ENCODE measurements at places on chromosomes 12 and 14.

GRCh38 chr12:39364196-39364595, 78.7 kb downstream of the KIF21A start:
- DNase-seq, result no peak

- no peak for DNase-seq
Observed at GRCh38 chr12:51827925-51828818, 20.3 kb downstream of the FIGNL2 start.

- DNase-seq, result no peak
Observed at GRCh38 chr14:88706425-88706824, 86.3 kb downstream of the EML5 start.

GRCh38 chr12:24500421-24500820, 448.5 kb downstream of the BCAT1 start:
- DNase-seq, result no peak

DNA sequence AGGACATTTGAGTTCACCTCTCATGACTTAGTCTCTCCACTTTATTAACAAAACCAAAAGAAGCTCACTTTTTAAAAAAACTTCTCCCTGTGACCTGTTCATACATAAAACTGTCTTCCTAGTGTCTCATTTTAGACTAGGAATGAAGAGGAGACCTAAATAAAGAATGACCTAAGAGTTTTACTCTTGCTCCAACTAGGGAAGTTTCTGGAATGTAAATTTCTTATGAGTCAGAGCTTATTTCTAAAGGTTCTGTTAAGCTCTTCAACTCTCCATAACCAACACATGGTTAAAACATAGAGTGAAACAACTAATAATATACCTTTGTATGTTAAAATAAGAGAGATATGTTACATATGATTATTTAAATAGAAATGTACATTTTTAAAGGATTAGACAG, 369.8 kb downstream of the EMP1 start:
- no peak for DNase-seq

DNA sequence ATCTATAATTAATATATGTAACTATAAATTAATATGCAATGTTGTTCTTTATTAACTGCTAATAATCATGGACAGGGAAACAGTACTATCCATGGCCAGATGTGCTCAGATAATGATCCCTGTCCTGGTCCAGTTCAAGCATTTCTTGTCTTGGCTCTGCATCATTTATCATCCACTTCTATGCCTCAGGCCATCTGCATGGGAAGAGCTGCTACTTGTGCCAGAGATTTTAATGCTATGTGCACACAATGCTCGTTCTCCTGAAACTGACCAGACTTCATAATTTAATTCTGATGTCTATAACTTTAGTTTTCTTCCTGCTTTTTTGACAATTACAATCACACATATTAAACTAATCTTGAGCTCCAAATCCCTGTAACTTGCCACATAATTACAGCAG, 11.2 kb upstream of the TMX1 start:
- no peak for DNase-seq

- DNase-seq, result no peak
Observed at GRCh38 chr12:56995930-56996496, 10.3 kb downstream of the ZBTB39 start.

- DNase-seq, result no peak
Observed at GRCh38 chr12:105524961-105525360, 194.5 kb downstream of the C12orf75 start.

GRCh38 chr14:20262642-20263128, 23.6 kb downstream of the OR11H4 start:
- no peak for DNase-seq

DNA sequence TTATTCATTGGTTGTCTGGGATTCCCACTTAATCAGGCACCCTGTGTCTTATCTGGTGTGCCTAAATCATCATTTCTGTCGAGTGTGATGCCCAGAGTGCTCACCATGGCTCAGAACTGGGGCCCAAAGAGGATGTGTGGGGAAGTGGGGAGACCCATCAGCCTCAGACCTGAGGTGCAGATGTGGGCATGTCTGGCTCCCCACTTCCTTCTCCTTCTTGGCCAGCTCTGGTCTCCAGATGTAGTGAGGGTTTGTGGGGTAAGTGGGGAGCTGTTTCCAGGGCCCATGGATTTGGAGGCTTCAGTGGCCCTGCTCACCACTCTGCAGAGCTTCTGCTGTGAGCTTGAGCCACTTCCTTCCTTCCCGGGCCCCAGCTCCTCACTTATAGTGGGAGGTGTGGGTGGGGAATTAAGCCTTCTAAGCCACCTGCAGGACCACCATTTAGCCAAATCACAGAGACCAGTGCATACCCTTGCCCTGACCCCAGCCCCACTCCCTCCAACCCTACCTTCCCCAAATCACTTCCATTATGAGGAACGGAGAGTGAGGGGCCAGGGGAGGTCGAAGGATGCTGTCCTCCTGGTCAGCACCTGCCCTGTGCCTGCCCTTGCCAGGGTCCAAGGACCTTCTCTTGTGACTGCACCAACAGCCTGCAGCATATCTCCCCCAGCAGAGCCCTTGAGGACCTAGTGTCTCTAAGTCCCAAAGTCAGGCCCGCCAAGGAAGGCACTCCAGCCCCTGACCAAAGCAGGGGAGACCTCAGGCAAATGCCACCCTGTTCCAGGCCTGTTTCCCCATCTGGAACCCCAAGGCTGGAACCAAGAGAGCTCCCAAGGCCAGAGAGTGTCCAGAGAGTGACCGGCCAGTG, 278.2 kb upstream of the RTL1 start:
- no peak for DNase-seq

- peak; percentile 63 for DNase-seq
Observed at GRCh38 chr12:128387811-128388422, 120.9 kb downstream of the TMEM132C start.

DNA sequence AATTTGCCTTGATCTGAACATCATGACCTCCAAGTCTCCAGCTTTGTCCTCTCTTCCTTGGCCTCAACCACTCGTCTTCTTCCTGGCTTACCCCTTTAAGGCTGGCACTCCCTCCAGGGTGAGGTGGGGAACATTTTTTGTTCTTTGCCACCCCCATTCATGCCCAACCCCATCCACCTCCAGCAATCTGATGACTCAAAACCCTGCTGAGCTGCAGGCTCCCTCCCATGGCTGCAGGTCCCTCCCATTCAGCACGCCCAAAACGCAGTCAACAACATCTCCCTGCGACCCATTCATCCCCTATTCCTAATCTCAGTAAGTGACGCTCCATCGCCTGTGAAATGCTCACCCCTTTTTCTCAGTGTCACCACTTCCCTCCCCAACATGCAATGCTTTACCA, 138.8 kb upstream of the PRMT8 start:
- no peak for DNase-seq

- DNase-seq, result no peak
Observed at GRCh38 chr14:105882626-105883025, 356.2 kb downstream of the TMEM121 start.

DNA sequence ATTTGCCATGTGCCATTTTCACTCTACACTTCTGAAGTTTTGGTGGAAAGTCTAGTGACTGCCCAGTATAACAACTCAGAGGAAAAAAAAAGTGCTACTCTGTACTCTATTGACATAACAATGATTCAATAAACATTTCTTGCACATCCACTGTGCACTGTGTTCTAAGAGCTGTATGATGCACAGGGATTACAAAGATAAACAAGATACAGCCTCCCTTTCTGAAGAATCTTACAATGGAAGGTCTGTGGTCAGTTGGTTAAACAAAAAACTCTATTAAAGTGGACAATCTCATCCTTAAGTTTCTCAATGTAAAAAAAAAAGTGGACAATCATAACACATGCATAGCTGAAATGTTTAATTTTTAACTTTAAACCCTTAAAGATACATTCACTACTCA, 105.7 kb upstream of the RASSF8 start:
- DNase-seq, result no peak

GRCh38 chr14:80475074-80475473, 263.8 kb upstream of the DIO2 start:
- DNase-seq, result no peak

DNA sequence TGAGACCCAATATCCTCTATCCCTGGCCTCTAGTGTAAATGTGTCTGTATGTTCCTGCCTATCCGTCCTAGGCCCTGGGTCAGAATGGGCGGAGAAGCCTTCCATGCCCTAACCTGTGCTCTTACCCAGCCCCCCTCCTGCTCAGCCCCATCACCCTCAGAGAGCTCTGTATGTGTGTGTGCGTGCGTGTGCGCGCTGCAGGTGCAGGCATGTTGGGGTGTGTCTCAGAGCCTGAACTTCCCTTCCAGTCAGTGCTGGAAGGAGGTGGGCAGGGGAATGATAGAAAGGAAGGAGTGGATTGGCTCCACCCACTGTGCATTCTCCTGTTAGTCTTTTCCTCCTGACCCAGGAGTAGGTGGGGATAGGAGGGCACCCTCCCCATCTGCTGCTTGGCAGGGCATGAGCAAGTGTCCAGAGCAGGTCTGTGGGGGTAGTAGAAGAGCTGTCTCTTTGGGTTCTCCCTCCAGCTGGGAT, 7.2 kb downstream of the NAB2 start:
- no peak for DNase-seq

- peak; percentile 34 for DNase-seq
Observed at GRCh38 chr12:75812271-75813018, 219.1 kb downstream of the PHLDA1 start.

GRCh38 chr14:60722357-60723115, 1.6 kb downstream of the SIX4 start:
- peak; percentile 87 for DNase-seq

DNA sequence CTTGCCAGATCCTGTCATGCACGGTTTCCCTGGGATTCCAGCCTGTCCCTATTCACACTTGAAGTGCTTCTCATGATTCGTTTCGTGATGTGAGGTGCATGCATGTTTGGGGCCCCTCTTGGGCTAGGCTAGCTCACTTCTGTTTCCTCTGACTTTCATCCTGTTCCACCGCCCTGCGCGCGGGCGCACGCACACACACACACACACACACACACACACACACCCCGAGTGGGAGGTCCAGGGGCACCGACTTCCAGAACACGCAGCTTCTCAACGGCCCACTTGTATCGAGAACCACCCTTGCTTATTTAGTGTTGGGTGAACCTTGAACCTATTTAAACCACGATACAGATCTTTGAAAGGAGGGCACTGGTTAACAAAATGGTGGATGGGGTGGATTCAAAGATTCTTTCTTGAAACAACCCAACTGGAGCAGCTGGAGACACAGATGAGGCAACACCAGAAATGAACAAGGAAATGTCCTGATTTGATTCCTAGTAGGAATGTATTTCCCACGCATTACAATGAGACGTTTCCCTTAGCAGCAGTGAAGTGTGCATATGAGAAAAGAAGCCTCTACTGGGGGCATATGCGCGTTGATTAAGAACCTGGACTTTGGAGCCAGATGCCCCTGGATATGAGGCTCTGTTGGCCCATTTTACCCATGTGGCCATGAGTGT, 16.3 kb downstream of the ELK3 start:
- DNase-seq, result no peak

DNA sequence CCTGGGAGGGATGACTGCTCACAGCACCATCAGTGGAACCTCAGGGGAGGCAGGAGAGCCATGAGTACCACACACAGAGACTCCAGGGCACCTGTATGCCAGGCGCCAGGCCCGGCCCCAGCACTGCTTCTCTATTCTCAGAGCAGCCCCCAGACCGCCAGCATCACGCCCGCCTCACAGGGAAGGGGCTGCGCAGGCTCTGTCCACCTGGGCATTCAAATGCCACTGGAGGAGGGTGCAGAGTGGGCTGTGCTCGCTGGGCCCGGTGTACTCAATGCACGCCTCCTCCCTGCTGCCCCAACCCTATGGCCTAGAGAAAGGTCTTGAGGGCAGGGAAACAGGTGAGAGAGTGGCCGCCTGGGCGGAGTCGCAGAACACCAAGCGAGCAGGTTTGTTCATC, 43.6 kb downstream of the CCDC85C start:
- DNase-seq, result no peak

- DNase-seq, result no peak
Observed at GRCh38 chr12:89024580-89024979, 327.7 kb downstream of the DUSP6 start.

DNA sequence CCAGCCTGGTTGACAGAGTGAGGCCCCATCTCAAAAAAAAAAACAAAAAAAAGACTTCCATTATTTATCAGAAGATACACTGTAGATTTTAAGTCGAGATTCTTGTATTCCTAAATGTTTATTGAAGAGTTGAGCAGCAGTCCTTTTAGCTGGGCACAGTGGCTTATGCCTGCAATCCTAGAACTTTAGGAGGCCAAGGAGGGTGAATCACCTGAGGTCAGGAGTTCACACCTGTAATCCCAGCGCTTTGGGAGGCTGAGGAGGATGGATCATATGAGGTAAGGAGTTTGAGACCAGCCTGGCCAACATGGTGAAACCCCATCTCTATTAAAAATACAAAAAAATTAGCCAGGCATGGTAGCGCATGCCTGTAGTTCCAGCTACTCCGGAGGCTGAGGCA, 57.6 kb downstream of the HEATR5A start:
- no peak for DNase-seq

GRCh38 chr12:95118788-95119179, 45.4 kb upstream of the NR2C1 start:
- no peak for DNase-seq

- no peak for DNase-seq
Observed at GRCh38 chr12:65934480-65935115, 110.3 kb downstream of the HMGA2 start.

GRCh38 chr12:87428701-87429277, 600.4 kb downstream of the C12orf50 start:
- no peak for DNase-seq

GRCh38 chr12:25101092-25101445, 93.9 kb downstream of the DNAI7 start:
- no peak for DNase-seq

DNA sequence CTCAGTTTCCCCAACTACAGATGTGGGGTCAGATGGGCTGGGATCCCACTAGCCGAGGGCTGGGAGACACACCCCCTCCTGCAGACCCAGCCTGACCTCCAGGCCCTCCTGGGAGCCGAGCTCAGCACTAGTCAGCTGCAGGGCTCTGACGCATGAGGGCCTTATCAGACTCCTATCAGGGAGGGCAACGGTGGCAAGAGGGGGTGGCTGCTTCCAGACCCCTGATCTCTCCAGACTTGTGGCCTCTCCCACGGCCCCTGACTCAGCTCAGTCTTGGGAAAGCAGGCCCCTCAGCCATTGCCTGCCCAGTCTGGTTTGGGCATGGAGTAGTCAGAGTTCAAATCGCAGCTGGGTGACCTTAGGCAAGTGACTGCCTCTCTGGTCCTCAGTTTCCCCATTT, 2.5 kb downstream of the RASAL1 start:
- no peak for DNase-seq

DNA sequence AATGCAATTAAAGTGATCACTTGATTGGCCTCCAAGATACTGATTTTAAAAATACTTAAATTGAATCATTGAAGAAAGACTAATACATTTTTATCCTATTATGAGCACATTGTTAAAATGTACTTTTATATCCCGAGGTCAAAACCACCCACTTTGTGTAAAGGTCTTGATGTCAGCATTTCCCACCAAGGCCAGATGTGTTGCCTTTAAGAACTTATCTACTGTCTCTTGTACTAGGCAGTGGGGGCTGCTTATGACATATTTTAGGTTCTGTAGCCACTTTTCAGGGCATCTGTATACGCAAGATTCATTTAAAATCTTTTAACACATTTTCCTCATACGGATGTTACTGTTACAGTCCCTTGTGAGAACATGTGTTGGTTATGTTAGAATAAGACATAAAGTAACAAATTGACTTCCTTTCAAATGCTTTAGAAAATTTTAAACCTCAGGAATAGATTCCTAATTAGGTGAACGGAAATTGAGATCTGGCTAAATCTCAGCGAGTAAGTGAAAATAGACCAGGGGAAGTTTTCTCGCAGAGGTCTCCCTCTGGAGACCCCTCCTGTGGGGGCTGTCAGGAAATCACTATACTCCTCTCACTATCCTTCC, 456.2 kb downstream of the ADAMTS20 start:
- no peak for DNase-seq

GRCh38 chr14:73810478-73811163, 41.0 kb upstream of the PTGR2 start:
- no peak for DNase-seq

Data from right kidney (tissue), 9 donors.